Smooth muscle cell of the umbilical artery (primary cell): ENCODE measurements at places on chromosomes 4 and X. TPM values are rescaled to one million over a fixed set of nuclear protein-coding genes. Genes with fewer than 3 reads are reported as not detected.

Gene DCHS2
- under 0.01 TPM in 1 of 2 replicates, not detected in the other for total RNA-seq

Gene UCHL1
- 1,235 and 1,433 TPM in 2 replicates for total RNA-seq

Gene SSX4B
- total RNA-seq, result not detected in 2 replicates

Gene MAGEA2
- total RNA-seq, result not detected in 2 replicates

Gene PSAPL1
- total RNA-seq, result not detected in 2 replicates

Gene PDLIM3
- total RNA-seq, result 135 and 158 TPM in 2 replicates

Gene NLRP2B
- total RNA-seq, result not detected in 2 replicates

Gene PTPN13
- total RNA-seq, result 46.9 TPM in 2 replicates

Gene BEND2
- not detected in 2 replicates for total RNA-seq

Gene IDUA
- 28.2 and 29.4 TPM in 2 replicates for total RNA-seq

Gene FRMPD3
- total RNA-seq, result not detected in 2 replicates

Gene CXCL8
- 187 and 306 TPM in 2 replicates for total RNA-seq

Gene STBD1
- 7.4 and 9.3 TPM in 2 replicates for total RNA-seq

Gene TEX13C
- total RNA-seq, result not detected in 2 replicates

Gene ITIH6
- not detected in 2 replicates for total RNA-seq

Gene F8A2
- total RNA-seq, result not detected in 2 replicates

Gene HSFX2
- total RNA-seq, result not detected in 2 replicates

Gene HHIP
- total RNA-seq, result 0.59 and 13.1 TPM in 2 replicates

Gene ZNF185
- 2.4 and 21.3 TPM in 2 replicates for total RNA-seq

Gene MAGEA8
- not detected in 2 replicates for total RNA-seq

Gene F9
- total RNA-seq, result not detected in 2 replicates
